ENCODE measurements at places on chromosomes 5 and 9. TPM values are rescaled to one million over a fixed set of nuclear protein-coding genes. Genes with fewer than 3 reads are reported as not detected.

The SLC6A3 gene
- 0.87 TPM for total RNA-seq

The CD14 gene
- 3.4 TPM for total RNA-seq

The PCDHGB7 gene
- total RNA-seq = 0.10 TPM

The CNTNAP3 gene
- 8.8 TPM for total RNA-seq

The OR1J2 gene
- total RNA-seq = not detected

The C1QTNF2 gene
- total RNA-seq = 0.08 TPM

The ERGIC1 gene
- total RNA-seq = 328 TPM

The DBN1 gene
- total RNA-seq = 68.6 TPM

The TAF11L5 gene
- not detected for total RNA-seq

The CER1 gene
- total RNA-seq = not detected

The DNAI1 gene
- total RNA-seq = not detected

The ZDHHC12 gene
- 90.8 TPM for total RNA-seq

The PCDHA9 gene
- not detected for total RNA-seq

The BAAT gene
- total RNA-seq = 0.23 TPM

The FAXDC2 gene
- total RNA-seq = 0.25 TPM

The TNFSF15 gene
- total RNA-seq = 0.08 TPM

The GABRA1 gene
- total RNA-seq = not detected

The SLC25A2 gene
- not detected for total RNA-seq

The PBX3 gene
- 11.2 TPM for total RNA-seq

The FOXD4L5 gene
- not detected for total RNA-seq

The NEURL1B gene
- total RNA-seq = 5.2 TPM

The ACOT12 gene
- total RNA-seq = not detected

The TOR4A gene
- total RNA-seq = 28.4 TPM

The FBP2 gene
- not detected for total RNA-seq

The CDH9 gene
- total RNA-seq = not detected

The INSL4 gene
- 15.8 TPM for total RNA-seq

The SNAPC3 gene
- 20.5 TPM for total RNA-seq

The WWC1 gene
- 88.3 TPM for total RNA-seq

The SPOUT1 gene
- 40.4 TPM for total RNA-seq

The TMEM215 gene
- not detected for total RNA-seq

The HARS1 gene
- 78.7 TPM for total RNA-seq

The SLC4A9 gene
- not detected for total RNA-seq

The TLX3 gene
- total RNA-seq = not detected

The MARVELD2 gene
- total RNA-seq = 2.4 TPM

The CMBL gene
- 21.9 TPM for total RNA-seq

The FGF18 gene
- 1.2 TPM for total RNA-seq

The CTNNA1 gene
- 193 TPM for total RNA-seq

The PCDHA12 gene
- total RNA-seq = 2.9 TPM

The STKLD1 gene
- 1.7 TPM for total RNA-seq

The PCDHB5 gene
- total RNA-seq = 1.2 TPM

The OR13F1 gene
- total RNA-seq = not detected

The HAVCR2 gene
- total RNA-seq = 0.34 TPM

The RNF183 gene
- total RNA-seq = not detected

The CATSPER3 gene
- 0.41 TPM for total RNA-seq
